ENCODE measurements at places on chromosomes 4 and X. TPM values are rescaled to one million over a fixed set of nuclear protein-coding genes. Genes with fewer than 3 reads are reported as not detected.

Gene FRYL
- total RNA-seq: 17.8 TPM

Gene UCHL1
- total RNA-seq: 900 TPM

DNA sequence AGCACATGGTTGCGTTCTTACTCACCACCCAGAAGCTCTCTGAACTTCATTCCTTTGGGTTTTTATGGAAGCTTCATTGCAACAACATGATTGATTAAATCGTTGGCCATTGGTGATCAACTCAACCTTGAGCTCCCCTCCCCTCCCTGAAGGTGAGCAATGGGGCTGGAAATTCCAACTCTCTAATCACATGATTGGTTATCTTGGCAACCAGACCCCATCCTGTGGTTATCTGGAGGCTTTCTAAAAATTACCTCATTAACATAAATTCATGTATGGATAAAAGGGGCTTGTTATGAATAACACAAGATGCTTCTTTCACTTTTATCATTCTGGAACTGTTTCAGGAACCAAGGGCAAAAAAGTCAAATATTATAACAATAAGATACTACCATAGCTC is 34.6 kb upstream of the NMU start:
- no peak for DNase-seq

- no peak for DNase-seq
These were observed 51.6 kb downstream of the NFKB1 start for GRCh38 chr4:102552781-102553180.

Gene AMBN
- total RNA-seq: not detected

DNA sequence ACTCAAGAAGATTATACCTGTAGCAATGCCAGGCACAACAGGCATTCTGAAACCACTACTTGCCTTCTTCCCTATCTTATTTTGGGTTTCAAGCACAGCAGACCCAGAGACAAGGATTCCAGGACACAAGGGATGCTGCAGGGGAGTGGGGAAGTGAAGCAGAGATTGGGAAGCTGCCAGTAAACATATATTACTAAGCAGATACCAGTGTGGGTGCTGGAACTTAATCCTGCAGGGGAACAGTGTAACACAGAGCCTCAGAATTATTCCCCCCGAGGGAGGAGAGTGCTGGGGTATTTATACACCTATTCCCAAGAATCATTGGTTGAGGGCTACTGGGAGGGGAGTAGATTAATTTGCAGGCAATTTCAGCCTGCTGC is 33.3 kb upstream of the MAML3 start:
- DNase-seq: no peak

DNA sequence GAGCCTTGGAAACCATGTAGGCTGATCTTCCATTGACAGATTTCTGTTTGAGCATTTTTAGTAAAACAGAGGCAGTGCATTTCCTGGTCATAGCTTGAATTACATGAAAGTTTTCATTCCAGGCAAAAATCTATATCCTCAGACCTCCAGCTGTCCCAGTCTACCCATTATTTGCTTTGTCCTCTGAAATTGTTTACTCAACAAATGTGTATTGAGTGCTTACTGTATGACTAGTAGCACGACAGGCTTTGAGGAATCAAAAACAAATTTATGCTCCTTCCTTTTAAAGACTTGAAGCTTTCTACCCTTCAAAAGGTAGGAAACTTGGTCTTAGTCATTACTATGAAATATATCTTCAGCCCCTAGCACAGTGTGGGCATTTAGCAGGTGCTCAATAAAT is 307.9 kb upstream of the IGFBP7 start:
- no peak for DNase-seq

Gene SLC25A4
- 20.6 TPM for total RNA-seq

DNA sequence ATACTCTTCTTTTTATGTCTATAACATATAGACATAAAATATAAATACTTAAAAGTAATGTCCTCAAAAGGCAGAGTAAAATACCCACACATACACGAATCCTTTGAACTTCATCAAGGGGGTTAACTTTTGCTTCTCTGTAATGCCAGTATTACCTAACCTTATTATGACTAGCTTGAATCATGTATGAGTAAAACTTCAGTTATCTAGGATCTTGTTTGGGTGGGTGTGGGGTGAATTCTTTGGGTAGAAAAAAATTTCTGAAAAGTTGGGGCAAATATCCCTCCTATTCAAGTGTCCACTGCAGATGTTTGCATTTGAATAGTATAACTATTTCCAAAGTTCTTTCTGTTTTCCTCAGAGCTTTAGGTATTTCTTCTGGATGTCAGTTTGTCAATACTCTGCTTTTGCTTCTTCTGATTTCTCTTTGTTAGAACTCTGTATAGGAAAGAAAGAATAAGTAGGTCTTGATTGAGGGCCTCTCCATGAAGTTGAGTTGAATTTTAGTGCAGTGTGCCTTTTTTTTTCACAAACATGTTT is 173.8 kb downstream of the ADGRL3 start:
- DNase-seq: no peak

- no peak for DNase-seq
These were observed 189.3 kb downstream of the PTTG2 start for GRCh38 chr4:38149472-38149996.

DNA sequence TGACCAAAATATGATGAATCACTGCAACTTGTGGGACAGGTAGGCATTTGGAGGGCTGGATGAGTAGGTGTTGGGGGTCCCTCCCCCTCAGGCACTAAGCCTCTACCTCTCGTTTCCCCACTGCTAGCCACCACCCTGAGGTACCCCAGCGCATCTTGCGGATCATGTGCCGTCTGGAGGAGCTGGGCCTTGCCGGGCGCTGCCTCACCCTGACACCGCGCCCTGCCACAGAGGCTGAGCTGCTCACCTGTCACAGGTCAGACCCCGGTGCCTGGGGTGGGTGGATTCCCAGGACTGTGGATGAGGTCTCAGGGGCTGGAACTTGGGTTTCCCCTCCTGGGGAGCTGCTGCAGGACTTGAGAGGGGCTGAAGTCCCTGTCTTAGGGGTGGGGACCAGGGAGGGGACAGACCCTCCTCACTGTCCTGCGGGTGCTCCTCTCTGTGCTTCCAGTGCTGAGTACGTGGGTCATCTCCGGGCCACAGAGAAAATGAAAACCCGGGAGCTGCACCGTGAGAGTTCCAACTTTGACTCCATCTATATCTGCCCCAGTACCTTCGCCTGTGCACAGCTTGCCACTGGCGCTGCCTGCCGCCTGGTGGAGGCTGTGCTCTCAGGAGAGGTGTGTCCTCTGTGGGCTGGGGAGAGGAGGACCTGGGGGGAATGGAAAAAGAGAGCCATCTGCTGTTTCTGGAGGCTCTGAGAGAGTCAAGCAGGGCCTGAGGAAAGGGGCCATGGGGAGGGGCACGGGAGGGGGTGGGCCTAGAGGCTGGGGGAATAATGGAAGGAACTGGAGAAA is 10.1 kb upstream of the ERAS start:
- DNase-seq: no peak
